H9 (cell line): ENCODE measurements at places on chromosomes 2 and 18. TPM values are rescaled to one million over a fixed set of nuclear protein-coding genes. Genes with fewer than 3 reads are reported as not detected.

GRCh38 chr2:56239437-56239836, 55.6 kb downstream of the CCDC85A start:
- no peaks in the 10 kb centered on the region for H3K4me1 ChIP-seq
- H3K27me3 ChIP-seq: no peaks in the 10 kb centered on the region
- H3K27ac ChIP-seq: no peak overlapping the region
- no peak for DNase-seq
- H3K4me3 ChIP-seq: no peak overlapping the region

DNA sequence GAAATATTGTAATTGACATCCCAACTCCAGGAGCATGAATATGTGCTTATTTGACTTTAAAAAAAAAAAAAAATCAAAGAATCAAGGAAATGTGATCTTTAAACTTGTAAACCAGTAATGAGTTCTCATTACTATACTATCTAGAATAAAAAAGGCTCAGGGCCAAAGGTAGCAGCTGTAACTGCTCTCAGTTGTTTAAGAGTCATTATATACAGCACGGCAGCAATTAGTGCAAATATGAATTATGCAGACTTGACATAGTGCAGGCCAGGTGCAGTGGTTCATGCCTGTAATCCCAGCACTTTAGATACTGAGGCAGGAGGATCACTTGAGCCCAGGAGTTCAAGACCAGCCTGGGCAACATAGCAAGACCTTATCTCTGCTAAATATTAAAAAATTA, 125.7 kb upstream of the TTC39C start:
- no peak overlapping the region for H3K27ac ChIP-seq
- H3K27me3 ChIP-seq: no peaks in the 10 kb centered on the region
- DNase-seq: no peak
- no peak overlapping the region for H3K4me3 ChIP-seq

- H3K36me3 ChIP-seq: no peaks in the 10 kb centered on the region
- no peaks in the 10 kb centered on the region for H3K27me3 ChIP-seq
- no peak overlapping the region for H3K27ac ChIP-seq
- H3K4me3 ChIP-seq: no peak overlapping the region
- no peak for DNase-seq
- no peaks in the 10 kb centered on the region for H3K4me1 ChIP-seq
Observed at GRCh38 chr2:157480182-157480961, 36.5 kb upstream of the CYTIP start.

- no peaks in the 10 kb centered on the region; the same call in 1 of the 2 replicates for H3K4me1 ChIP-seq
- no peak for DNase-seq
- H3K27ac ChIP-seq: no peak overlapping the region
- no peak overlapping the region for H3K4me3 ChIP-seq
- no peaks in the 10 kb centered on the region for H3K27me3 ChIP-seq
Observed at GRCh38 chr2:23449413-23449812, 64.4 kb downstream of the KLHL29 start.

GRCh38 chr2:160091381-160091780, 29.0 kb upstream of the PLA2R1 start:
- no peak overlapping the region for H3K27ac ChIP-seq

DNA sequence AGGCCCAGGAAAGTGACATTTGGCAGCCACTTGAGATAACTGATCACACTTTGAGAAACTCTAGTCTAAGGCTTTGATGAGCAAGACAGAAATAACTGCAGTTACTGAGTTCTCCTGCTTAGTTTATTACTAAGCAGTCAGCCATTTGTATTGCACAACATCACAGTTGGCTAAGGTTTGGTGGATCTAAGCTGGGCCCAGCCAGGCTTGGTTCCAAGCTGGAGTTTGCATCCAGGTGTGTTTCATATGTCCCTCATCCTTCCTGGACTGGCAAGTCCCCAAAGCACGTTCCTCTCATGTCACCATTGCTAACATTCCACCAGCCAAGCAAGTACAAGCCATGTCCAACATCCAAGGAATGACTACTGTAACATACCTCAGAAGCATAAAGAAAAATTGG, 71.3 kb upstream of the ZNF532 start:
- H3K4me1 ChIP-seq: peaks cover 11% of the 10 kb centered on the region
- H3K27ac ChIP-seq: no peak overlapping the region
- H3K27me3 ChIP-seq: no peaks in the 10 kb centered on the region
- H3K36me3 ChIP-seq: no peaks in the 10 kb centered on the region; the same call in 2 of the 3 replicates
- no peak for DNase-seq
- H3K4me3 ChIP-seq: no peak overlapping the region

GRCh38 chr2:42917425-42917927, 125.1 kb upstream of the HAAO start:
- no peak overlapping the region for H3K27ac ChIP-seq
- DNase-seq: no peak
- no peak overlapping the region for H3K4me3 ChIP-seq
- H3K27me3 ChIP-seq: no peaks in the 10 kb centered on the region; the same call in 1 of the 2 replicates
- H3K4me1 ChIP-seq: no peaks in the 10 kb centered on the region

BOLL gene
- total RNA-seq: not detected in 2 replicates

GCG gene
- total RNA-seq: not detected in 2 replicates

UGT1A1 gene
- total RNA-seq: not detected in 2 replicates
